ENCODE measurements at places on chromosomes 1 and 21.

GRCh38 chr1:190464690-190465089, 13.0 kb downstream of the BRINP3 start:
- DNase-seq: no peak

DNA sequence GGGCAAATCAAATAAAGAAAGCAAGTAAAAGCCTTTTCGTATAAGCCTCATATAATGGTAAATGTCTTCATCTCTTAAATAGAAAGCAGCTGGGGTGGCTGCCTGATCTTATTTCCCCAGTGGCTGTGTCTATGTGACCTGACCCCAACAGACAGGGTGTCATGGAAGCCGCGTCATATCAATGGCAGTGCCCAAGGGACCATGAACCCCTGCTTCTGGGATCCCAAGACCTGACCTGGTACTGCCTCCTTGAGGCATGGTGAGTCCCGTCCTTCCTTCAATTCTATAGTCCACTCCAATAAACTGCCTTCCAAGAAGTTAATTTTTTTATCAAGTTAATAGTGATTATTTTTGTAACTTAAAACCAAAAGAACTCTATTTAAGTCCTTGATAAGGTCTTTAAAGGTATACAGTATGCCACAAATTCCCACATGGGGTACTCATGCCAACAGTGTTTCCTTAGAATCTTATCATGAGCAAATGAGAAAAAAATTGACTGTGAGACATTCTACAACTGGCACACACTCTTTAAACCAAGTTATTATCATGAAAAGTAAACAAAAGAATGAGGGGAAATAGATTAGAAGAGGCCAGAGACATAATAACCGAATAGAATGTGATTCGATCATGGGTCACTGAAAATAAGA, 104.6 kb downstream of the ADSS2 start:
- DNase-seq: no peak

DNA sequence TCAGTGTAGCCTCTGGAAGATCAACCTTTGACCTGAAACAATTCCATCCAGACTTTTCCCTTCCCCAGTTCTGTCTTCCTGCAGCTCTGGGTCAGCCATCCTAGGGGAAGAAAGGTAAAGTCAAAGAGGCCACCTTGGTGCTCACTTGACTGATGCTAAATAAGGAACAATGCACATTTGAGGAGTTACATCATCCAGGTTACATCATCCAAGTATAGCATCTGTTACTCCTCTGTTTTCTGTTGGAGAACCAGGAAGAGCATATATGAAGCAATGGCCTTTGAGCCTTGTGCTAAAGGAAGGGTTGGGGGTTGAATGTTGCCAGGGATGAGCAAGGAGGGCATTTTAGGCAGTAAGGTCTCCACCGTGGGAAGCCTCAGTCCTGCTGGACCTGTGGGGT, 3.1 kb upstream of the DSCAM start:
- DNase-seq: no peak

- DNase-seq: no peak
Observed at GRCh38 chr1:65911679-65912078, 119.0 kb downstream of the PDE4B start.

DNA sequence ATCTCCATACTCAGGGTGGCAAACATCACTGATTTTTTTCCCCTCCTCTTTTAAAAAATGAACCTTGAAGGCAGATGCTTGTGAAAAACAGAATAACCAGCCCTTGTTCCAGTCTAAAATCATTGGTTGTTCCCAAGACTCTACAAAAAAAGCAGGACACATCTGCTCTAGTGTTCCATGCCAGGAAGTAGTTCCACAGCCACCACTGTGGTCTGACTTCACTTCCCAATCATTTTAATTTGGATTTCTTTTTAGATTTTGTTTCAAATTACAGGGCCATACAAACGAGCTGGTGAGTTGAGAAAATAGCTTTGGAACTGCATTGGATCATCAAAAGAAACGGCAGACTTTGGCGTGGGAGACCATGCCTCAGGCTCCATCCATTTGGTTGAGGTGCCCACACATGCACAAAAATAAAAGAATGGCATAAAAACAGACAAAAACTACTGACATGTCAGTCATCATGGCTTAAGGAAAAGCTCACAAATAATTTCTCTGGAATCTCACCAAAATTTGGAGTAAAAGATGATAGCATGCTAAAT, 210.0 kb downstream of the GABPA start:
- DNase-seq: peak; percentile 76

DNA sequence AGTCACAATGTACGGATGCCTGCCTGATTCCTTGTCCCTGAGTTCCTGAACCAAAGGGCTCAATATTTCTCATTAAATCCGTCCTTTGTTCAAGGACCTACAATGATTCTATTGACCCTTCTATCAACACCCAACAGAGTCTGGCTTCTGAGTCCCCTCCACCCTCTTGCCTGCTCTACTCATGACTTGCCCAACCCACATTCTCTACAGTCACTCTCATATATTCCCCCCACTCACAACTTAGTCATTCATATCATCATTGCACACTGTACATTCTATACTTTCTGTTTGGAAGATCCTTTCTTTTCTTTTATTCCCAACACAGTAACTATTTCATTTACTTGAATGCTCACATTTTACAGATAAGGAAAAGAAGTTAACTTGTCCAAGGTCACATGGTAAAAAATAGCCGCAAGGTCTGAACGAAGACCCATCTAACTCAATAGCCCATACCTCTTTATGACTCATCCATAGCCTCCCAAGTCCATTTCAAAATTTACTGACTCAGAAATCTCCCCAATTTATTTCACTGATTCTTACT, 3.6 kb downstream of the OTUD7B start:
- DNase-seq: peak; percentile 44

GRCh38 chr1:209756615-209757445, 977 bp downstream of the TRAF3IP3 start:
- DNase-seq: no peak

DNA sequence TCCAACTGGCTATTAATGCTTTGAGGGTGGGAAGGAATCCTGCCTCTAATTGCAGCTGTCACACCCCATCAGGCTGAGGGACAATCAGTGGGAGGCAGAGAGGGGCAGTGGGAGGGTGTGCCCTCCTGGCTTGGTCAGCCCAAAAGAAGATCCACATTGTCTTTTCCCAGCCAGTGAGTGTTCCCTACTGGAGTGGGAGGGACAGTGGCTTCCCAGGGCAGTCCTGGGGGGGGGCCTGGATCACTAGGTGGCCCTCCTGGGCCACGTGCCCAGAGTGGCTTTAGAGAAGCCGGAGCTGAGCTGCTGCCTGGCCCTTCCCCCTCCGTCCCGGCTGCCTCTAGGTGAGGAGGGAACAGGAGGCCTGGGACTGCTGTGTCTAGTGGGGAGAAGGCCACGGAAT, 14.0 kb downstream of the INKA2 start:
- no peak for DNase-seq

- no peak for DNase-seq
Observed at GRCh38 chr21:33064623-33065390, 5.1 kb upstream of the OLIG1 start.

DNA sequence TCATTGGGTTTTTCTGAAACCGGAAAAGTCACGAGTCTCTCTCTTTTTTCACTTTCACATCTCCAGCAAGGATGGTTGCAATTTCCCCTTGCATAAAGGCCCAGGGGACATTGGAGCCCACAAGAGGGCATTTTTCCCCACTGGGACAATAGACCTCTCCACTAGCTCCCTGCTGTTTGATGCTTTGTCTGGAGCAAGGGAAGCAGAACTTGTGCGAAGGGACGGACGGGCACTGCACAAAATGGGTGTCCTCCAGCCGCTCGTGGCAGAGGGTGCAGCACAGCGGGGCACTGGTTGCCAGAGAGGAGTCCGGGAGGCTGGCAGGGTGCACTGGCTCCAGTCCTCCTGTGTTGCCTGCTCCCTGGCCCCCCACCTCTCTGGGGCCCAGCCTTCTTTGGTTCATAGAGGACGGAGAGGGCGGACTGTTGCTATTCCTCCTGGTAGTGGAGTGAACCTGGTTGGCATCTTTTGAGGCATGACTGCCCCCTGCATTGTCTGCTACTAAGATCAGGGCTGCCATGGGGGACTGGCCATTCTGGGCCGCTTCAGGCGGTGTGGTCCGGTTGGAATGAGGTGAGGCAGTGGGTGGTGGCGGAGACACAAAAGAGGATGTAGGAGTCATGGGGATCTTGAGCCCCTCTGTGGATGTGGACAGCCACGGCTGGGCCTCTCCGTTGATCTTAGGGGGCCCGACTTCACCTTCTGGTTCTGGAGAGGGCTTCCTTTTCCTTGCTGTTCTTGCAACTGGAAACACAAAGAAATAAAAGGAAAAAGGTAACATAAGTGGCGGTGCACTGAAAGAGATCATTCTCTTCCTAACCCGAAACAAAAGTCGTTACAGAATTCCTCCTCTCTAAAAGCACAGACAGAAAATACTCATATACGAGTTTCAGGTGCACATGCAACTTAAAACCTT, 2.6 kb downstream of the IRF2BP2 start:
- no peak for DNase-seq

DNA sequence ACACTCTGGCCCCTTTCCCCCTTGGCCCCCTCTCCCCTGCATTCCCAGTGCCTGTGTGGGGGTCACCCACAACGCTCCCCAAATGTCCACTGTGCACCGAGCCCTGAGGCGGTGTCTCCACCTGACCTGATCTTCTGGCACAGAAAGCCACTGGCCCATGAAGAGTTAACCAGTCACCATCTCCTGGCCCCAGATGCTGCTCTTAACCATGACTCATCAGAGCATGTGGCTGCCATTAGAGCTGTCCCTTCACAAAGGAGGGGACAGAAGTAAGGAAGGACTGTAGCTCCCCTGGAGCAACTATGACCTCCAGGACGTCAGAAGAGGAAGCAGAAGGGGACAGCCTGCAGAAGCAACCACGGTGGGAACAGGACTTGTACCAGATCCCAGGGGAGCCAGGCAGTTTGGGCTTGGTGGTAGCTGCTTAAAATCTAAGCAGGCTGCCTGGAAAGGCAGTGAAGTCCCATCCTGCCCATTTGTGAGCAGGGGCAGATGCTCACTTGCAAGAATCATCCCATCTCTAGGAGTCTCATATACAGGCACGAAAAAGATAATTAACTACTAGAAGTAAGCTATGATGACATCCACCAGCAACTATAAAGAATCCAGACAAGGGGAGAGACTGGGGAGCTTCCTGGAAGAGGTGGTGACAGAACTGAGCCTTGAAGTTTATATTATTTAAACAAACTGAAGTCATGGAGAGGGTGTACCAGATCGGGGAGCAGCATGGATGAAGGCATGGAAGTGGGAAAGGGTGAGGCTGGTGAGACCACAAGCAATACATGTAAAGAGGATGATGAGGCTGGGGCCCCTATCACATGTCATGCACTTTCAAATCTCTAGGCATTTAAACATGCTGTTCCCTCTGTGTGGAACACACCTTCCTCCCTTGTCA, 1.1 kb upstream of the TTC39A start:
- DNase-seq: peak; percentile 74

- peak; percentile 77 for DNase-seq
Observed at GRCh38 chr1:192809307-192810252, 741 bp downstream of the RGS2 start.

DNA sequence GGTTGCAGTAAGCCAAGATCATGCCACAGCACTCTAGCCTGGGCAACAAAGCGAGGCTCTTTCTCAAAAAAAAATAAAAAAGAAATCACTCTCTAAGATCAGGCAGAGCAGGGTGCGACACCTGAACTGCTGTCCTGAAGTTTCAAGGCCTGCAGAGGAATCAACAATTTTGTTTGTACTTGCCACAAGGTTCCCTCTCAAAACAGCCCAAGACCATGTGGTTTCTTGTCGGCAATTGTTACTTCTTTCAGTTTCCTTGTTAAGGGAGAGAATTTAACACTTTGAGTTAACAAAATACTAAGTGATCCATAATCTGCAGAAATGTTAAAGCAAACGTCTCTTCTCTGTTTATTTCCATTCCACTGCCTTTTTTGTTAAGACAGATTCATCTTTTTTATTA, 36.5 kb downstream of the MACO1 start:
- no peak for DNase-seq
